ENCODE measurements at places on chromosomes 7 and 10.

DNA sequence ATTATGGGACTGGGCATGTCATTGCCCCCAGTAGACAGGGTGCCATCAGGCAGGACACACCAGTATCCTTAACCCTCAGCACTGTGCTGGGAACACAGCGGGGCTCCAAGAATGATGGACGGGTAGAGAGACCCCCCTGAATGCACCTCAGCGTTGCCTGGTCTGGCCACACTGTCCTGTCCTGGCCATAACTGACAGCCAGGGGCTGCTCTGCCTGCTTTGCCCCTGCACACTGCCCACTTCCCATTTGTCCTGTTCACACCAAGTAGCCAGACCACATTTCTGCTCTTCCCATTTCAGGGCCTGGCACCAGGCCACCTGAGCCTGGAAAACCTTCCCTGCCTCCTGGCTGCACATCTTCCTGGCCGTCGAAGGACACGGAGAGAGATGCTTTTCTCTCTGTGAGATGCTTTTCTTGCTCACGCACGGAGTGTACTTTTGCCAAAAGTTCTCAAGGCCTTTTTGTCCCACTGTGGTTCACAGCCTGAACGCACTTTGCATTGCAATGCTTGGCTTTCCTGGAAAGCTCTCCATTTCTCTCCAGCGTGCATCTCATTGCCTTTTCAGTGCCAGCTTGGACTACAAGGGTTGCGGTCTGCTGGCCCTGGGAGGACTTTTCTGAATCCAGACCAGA, 131.0 kb upstream of the EEPD1 start:
- no peak for DNase-seq

DNA sequence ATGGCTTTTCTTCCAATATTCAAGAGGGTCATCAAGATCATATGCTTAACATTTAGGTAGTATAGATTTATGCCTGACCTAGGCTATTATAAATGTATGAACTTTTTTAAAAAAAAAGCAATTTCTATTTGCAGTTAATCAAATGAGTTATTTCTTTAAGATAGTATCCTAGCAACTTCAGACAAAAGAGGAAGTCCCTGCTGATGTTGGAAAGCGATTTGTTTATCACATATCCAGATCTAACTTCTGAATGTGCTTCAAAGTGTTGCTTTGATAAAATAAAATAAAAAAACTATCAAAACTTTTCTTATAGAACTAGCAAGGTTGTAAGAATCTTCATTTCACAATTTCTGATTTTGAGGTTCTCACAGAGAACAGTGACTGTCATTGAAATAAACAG, 401.9 kb upstream of the PHF14 start:
- DNase-seq = no peak

DNA sequence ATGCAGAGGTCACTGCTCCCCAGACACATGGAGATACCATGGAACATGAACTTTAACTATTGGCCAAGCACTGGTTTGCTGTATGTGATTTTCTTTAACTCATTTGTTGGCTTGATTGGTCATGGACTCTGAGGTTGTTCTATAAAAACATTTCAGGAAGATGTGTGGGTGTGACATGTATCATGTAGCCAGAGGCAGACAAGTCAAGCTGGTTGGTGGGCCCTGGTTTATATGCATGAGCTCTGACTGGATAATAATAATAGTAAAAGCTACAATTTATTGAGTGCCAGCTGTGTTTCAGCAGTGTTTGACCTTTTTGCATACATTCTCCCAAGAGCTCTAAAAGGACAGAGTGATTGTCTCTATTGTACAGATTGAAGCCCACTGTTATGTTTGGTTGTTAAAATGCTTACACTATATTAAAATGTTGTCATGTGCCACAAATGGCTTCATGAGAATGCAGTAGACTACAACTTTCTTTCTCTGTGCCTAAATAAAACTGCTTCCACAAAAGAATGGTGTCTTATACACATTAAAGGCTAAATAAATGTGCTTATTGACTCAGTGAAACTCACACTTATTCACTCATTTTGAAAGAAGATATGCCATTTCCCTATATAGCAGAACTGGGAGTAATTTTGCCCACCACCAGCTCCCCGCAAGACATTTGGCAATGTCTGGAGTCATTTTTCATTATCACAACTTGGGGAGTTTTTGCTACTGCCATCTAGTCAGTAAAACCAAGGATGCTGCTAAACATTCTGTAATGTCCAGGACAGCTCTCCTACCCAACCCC, 243.6 kb upstream of the NFE2L3 start:
- no peak for DNase-seq

- DNase-seq = no peak
These were observed 248.0 kb downstream of the LRRTM3 start for GRCh38 chr10:67173787-67174186.

DNA sequence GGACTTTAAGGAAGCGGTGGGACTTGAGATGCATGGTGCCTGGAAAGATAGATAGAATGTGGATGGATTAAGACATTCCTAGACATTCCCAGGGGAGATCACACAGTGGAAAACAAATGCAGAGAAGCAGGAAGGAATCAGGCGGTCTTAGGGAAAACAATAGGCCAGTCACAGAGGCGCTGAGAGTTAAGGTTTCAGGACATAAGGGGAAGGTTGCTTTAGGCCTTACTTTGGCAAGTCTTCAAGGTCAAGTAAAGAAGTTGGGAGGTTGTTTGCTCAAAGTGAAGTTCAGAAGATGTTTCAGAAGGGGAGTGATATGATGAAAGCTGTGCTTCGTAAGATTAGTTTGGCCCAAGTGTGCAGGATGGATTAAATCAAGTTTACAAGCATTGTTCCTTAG, 109.4 kb downstream of the SUGCT start:
- no peak for DNase-seq

DNA sequence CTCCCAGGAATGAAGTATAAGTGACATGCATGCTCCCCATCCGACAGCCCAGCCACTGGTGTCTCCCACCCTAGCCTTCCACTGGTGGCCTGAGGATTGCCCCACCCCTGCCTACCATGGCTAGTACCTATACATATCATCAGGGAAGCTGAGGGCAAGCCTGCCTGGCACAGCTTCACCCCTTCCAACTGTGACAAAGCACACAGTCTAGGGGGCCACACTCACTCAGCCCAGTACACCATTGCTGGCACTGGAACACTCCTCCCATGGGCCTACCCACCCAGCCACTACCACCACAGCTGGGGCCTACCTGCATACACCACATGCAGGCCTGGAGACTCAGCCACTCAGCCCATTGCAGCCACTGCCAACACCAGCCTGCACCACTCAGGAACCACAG, 393.1 kb upstream of the STEAP1 start:
- DNase-seq = no peak

GRCh38 chr7:29454899-29455451, 108.7 kb upstream of the PRR15 start:
- DNase-seq = no peak

DNA sequence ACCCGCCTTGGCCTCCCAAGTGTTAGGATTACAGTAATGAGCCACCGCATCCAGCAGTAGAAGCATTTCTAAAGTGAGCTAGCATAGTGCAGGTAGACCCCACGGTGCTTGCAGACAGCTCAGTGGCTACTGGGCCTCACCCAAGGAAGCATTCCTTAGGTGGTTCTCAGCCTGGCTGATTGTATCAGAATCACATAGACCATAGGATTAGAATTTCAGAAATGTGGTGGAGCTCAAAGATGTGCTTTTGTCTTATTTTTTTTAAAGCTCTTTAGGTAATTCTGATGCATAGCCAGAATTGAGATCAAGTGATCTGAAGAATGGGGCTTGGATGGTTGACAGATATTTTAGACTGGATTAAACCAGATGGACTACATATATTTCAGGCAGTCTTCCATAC, 10.9 kb downstream of the ANLN start:
- no peak for DNase-seq

- DNase-seq = no peak
These were observed 93.0 kb upstream of the IL6 start for GRCh38 chr7:22633954-22634474.

DNA sequence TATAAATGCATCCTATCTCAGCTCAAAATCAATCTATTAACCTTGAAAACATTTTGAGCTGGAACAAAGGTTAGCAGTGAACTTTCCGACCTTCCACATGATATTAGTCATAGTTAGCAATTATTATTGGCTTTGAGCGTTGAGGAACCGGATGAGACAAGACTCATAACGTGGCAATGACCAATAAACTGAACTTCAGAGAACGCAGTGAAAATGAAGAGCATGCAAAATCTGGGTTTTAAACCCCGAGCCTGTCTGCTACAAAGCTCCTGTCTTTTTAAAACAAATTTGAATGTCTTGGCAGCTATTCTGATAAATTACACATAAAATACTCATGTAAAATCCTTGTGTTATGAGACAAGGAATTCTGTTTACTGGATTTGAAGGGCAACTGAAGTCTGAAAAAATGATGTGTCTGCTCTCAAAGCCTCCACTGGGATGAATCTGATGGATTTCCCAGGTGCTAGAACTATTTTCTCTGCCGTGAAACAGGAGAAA, 74.7 kb upstream of the ITGB1 start:
- DNase-seq = no peak

DNA sequence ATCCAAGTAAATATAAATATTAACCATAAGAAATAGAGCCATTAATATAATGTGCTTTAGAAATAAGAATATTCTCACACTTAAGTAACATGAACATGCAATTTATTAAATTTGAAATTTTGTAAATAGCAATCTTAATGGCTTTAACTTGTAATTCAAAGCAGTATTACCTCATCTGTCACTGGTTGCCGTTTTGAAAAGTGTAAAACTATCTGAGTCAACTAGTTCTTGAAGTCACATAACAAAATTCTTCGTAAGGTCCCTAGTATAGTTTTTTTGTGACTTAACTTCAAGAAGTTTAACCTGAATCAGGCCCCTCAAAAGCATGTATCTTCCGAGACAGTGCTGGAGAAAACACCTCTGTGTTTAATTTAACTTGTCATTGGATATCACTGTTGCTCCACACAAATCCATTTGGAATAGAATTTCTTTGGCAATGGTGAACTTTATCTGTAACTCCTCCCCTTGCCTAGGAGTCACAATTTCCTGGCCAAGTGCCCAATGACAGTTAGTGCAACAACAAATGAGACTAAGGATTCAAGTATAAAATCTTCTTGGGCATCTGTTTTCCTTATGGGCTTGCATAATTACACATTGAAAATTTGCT, 47.1 kb downstream of the NT5C2 start:
- no peak for DNase-seq

GRCh38 chr7:142797391-142798377, 26.9 kb downstream of the PRSS2 start:
- no peak for DNase-seq

- DNase-seq = no peak
These were observed 5.1 kb downstream of the HABP2 start for GRCh38 chr10:113557903-113558321.

DNA sequence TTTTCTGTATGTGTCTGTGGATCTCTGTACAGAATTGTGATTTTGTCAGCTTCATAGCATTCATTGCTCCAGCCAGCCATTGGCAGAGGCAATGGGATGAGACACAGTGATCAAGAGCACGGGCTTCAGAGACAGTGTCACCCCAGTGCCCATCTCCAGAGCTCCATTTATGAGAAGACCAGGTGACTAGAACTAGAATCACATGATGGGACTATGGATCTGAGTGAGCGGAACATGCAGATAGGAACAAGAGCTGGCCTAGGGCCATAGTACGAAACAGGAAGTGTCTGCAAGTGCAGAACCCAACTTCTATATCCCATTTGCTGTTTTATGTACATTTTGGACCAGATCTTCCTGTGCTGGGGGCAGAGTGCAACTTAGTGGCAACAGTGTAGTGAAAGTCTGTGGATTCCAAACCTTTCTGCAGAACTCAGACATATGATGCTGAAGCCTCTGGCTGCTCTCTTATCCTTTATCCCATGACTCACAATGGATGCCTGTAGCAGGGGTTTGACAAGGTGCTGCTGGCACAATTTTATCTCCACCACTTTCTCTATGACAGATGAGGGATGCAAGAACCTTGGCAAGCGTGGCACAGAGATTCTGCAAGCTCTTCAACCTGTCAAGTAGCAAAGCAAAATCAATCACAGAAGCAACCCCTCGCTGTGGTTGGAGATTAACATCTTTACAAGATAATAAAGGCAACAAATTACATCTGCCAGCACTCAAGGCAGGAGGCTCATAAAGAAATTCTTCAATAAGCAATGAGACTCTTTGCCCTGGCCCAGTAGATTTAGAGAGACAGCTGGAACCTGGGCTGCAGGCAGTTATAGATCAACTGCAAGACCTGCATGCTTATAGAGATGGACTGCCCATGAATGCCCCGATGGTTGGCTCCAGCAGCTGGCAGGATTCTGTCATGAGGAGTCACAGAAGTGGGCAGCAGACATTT, 681.3 kb downstream of the TNS3 start:
- DNase-seq = no peak

DNA sequence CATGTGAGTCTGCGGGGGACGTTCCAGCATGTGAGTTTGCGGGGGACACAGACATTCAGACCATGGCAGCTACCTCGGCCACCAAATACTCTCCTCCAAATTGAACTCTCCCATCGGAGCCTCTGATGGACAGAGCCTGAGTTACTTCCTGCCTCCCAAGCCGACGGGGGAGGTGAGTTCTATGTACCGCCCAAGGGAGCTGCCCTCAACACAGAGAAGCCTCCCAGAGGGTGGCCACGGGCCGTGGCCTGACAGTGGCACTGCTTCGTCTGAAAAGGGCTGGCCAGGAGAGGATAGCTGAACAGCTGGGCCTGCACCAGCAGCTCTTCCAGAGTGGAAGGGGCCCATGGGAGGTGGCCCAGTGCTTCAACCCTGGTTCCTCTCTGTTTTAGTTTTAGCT, 274.5 kb upstream of the PPP2R2D start:
- DNase-seq = no peak

DNA sequence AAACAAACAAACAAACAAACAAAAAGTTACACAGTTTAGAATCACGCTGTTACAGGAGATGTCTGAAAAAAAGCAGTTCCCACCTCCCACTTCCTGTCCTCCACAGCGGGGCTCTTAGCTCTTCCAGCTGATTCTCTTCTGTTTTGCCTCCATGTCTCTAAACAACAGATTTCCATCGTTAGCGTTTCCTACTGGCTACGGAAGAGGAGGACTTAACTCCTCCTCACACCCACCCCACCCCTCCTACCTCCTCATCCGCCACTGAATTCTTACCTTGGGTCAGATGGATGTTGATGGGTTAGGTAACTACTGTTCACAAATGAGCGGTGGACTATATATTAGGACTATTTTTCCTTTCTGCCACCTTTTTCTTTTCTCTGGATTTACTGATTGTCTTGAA, 36.8 kb upstream of the NUB1 start:
- DNase-seq = no peak

- no peak for DNase-seq
These were observed 477.5 kb upstream of the ADARB2 start for GRCh38 chr10:2214805-2215204.

DNA sequence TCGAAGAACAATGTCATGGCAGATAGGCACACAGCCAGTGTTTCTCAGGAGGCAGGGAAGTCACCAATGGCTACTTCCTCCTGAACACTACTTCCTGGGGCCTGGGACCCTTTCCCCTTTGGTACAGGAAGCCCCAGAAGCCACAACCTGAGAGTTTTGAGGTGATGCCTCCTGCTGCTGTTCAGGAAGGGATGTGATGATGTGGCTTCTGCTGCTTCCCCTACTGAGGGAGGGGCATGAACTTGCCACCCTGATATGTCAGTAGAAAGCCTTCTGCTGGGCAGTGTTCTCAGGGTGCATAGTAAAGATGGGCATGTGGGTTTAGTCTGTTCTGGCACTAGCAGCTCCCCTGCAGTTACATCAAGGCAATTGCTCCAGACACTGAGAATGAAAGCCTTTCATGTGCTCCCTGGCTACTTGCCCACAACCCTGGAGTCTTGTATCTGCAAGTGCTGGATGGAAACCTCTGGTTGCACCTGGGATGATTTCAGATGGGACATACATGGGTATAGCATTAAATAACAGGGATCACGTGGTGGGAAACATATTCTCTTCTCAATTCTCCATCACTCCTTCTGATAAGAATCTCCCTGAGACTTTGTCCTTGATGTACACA, 69.3 kb downstream of the ADRA2A start:
- no peak for DNase-seq

All from CD8-positive, alpha-beta T cell (primary cell).